ENCODE measurements at places on chromosomes 5 and 9. TPM values are rescaled to one million over a fixed set of nuclear protein-coding genes. Genes with fewer than 3 reads are reported as not detected.

DNA sequence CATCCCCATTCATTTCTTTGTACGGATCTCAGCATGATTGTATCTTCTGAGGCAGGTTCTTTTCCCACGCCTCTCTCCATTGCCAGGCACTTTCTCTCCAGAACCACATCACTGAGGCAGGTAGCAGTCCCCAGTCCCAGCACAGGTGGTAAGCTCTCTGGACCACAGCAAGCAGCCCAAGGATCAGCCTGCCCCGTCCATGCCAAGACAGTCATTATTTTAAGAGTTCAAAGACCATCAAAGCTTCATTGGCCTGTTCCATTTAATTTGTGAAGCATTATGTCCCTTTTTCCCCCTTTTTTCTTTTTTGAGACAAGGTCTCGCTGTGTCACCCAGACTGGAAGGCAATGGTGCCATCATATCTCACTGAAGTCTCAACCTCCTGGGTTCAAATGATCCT is 171.7 kb downstream of the AUH start:
- no peak for DNase-seq

- DNase-seq = no peak
Measured at GRCh38 chr5:14695152-14695551, 30.6 kb downstream of the OTULIN start.

The NR5A1 gene
- total RNA-seq = not detected

DNA sequence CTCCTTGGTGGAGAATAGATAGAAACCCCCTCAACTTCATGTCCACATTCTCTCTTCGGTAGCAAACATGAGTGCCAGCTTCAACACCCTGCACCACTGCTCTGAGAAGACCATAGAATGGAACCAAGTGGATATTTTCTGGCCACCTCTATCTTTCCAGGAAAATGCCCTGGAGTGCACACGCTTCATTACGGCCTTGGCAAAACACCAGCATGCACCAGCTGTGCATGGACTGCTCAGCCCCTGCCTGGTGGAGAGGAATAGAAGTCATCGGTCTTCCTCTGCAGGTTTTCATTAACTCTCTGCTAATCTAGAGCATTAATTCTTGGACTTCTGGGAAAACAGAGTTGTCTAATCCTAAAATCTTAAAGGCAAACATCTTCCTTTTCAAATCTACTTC is 211.6 kb upstream of the TMEM161B start:
- no peak for DNase-seq

GRCh38 chr5:57383093-57383861 is 99.3 kb downstream of the ACTBL2 start:
- DNase-seq = peak; percentile 76

The CARD9 gene
- 0.86 TPM for total RNA-seq

DNA sequence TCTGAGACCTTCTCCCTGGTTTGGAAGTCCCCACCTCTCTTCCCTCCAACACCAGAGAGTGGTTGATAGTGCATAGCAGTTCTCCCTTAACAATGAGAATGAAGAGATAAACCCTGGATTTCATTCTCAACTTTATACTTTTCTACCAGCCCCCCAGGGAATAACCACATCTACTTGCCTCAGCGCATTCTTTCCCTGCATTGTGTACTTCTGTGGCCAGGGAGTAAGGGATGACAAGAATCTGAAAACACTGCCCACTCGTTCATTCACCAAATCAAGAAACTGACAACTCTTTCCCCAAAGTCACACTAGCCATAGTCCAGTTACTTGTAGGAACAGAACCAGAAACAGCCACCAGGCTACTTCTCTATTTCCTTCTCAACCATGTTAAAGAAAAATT is 46.0 kb upstream of the SPIN1 start:
- peak; percentile 19 for DNase-seq

DNA sequence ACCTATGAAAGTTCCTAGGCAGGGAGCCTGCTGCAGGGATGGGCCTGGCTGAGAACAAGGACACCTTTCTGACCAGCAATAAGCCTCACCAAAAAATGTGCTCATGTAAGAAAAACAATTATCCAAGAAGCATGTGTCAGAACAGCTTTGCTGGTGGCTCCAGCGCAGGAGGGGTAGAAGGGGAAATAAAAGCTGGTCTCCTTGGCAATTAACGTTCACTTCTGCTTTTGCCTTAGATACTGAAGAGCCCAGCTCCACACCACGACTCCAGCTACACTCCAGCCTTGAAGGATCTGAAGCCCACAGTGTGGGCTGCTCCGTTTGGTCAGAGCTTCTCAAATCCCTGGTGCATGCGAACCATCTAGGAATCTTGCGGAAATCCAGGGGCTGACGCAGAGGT is 107.6 kb upstream of the PHYKPL start:
- DNase-seq = no peak

The IFNK gene
- total RNA-seq = not detected

- peak; percentile 31 for DNase-seq
Measured at GRCh38 chr5:65919773-65920172, 6.6 kb upstream of the ERBIN start.

DNA sequence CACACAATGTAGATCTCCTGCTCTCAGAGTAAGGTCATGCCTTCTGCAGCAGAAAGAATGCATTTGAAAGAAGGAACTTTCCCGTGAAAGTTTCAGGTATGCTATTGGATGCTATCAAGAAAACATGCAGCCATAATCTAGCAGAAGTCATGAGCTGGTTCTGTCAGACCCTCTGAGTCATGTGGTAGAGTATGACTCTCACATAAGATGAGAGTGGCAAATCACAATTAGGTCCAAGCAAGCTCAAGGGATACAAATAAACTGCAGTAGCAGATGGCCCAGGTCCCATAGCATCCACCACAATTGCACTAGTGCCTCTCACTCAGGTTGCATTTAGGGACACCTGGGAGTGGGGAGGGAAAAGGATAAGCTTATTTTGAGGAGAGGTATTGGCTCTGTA is 292.8 kb downstream of the ASTN2 start:
- no peak for DNase-seq

DNA sequence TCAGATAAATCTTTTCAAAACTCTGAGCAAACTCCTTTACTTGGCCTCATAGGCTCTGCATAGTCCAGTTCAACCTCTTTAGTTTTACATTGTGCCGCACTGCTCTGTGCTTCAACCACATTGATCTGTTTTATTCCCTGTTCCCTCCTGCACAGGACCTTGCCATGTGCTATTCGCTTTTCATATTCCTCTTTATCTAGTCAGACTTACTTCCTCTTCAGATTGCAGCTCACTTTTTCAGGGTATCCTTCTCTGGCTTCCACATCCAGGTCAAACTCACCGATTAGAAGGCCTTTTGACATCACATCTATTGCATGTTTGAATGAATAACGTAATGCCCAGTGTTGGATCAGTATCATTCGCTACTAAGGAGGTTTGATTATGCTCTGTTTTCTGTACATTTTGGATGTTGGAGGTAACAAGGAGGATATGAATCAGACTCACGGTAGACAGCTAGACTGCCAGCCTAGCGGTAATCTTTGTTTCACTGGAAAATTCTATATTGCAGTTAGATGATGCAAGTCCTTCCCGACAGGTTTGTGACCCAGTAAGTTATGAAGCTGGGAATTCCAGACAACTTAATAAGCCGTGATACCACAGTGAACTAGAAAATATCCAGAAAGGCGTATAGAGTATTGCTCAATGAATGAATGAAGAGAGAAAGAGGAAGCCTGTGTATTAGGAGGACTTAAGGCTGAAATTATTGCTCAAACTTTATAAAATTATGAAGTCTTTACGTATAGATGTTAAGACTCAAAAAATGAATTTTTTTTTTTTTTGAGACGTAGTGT is 65.7 kb downstream of the IQGAP2 start:
- no peak for DNase-seq

All from LHCN-M2 (cell line).